ENCODE measurements at places on chromosomes 5 and 9.

DNA sequence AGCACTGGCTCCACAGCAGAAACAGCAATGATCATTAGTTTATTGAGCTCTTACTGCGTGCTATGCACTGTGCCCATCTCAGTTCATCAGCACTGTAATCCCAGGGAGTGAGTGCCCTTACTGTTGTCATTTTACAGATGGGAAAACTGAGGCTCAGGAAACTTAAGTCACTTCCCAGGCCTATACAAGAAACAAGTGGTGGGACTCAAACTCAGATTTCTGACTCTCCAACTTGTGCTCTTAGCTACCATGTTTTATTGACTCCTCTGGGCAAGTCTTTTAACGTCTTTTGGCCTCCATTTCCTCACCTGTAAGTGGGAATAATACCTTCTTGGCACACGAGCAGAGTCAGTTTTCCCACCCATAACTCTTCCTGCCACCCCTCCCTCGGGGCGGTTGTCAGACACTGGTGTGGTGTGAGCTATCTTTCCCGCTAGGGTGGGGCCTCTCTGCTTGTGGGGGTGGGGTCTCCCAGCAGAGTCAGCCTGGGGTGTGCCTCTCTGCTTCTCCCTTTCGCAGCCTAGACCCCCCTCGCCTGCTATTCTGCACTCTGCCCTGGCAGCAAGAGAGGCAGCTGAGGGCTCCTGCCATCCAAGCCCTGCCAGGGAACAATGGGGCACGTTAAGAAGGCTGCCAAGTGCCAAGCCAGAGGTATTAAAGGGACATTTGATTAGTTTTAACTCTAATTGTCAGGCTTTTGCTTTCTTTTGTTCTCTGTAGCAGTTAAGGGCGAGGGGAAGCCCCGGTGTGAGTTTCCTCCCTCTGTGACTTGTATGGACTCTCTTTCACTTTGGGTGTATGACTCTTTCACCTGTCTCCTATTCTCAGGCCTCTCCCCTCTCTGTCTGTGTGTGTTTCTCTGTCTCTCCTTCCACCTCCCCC is 12.1 kb downstream of the GALNT10 start:
- H3K36me3 ChIP-seq: peaks cover 2% of the 10 kb centered on the region
- H3K27me3 ChIP-seq: no peaks in the 10 kb centered on the region
- peaks cover 32% of the 10 kb centered on the region for H3K4me1 ChIP-seq
- no peak for DNase-seq

DNA sequence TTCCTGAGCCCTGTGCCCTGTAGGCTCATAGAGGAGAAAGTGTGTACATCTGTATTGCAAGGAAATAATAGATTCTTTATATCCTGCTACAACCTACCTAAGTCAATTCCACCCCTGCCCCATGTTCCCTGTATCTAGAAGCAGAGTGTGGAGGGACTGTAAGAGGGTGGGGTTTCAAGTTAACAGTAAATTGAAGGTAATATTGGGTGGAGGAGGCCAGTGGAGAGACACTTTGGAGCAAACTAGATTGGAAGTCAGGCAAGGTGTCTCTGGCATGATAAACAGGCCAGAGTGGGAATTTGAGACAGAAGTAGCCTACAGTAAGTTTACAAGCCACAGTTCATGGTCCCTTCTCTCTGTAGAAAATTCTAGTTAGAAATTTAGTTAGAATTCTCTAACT is 2.3 kb upstream of the HEMGN start:
- no peak overlapping the region for H3K4me3 ChIP-seq
- DNase-seq: no peak
- H3K36me3 ChIP-seq: no peaks in the 10 kb centered on the region

GRCh38 chr5:112119969-112120368 is 299.1 kb downstream of the EPB41L4A start:
- H3K4me3 ChIP-seq: no peak overlapping the region
- H3K4me1 ChIP-seq: no peaks in the 10 kb centered on the region
- no peak for DNase-seq
- no peak overlapping the region for H3K27ac ChIP-seq
- H3K27me3 ChIP-seq: no peaks in the 10 kb centered on the region

DNA sequence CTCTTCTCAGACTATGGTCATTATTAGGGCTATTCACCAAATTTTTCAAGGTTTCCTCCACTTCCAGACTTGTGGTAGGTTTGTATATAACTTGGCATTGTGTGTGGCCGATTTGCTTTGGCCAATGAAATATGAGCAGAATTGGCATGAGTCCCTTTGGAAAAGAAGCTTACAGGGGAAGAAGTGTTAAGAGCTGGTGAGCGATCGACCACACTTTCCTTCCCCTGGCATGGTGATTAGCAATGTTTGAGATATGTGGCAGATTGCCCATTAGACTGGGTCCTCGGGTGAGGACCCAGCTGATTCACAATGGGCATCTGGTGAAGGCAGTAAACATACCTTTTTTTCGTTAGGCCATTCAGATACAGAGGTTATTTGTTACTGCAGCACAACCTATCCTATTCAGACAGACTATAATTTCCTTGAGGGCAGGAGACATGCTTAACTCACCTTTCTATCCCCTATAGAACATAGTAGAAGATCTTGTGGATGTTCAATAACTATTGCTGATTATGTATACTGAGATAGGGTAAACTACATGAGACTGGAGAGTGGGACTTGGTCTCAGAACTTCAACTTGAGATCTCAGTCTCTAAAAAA is 62.8 kb upstream of the KLF9 start:
- H3K4me1 ChIP-seq: peaks cover 22% of the 10 kb centered on the region
- H3K27me3 ChIP-seq: no peaks in the 10 kb centered on the region
- peak; percentile 55 for DNase-seq
- no peak overlapping the region for H3K4me3 ChIP-seq
- H3K27ac ChIP-seq: no peak overlapping the region

- H3K27ac ChIP-seq: peak overlapping the region; percentile 63
- no peak overlapping the region for H3K4me3 ChIP-seq
- DNase-seq: peak; percentile 43
Observed at GRCh38 chr5:156400231-156400986, 73.4 kb downstream of the SGCD start.

- H3K4me3 ChIP-seq: peak overlapping the region; percentile 72
- H3K27ac ChIP-seq: peak overlapping the region; percentile 95
- no peak for DNase-seq
- H3K27me3 ChIP-seq: no peaks in the 10 kb centered on the region
Observed at GRCh38 chr5:91379246-91379913, 3.7 kb downstream of the ARRDC3 start.

GRCh38 chr5:56819060-56819881 is 3.9 kb downstream of the MAP3K1 start:
- H3K36me3 ChIP-seq: no peaks in the 10 kb centered on the region
- no peak for DNase-seq

DNA sequence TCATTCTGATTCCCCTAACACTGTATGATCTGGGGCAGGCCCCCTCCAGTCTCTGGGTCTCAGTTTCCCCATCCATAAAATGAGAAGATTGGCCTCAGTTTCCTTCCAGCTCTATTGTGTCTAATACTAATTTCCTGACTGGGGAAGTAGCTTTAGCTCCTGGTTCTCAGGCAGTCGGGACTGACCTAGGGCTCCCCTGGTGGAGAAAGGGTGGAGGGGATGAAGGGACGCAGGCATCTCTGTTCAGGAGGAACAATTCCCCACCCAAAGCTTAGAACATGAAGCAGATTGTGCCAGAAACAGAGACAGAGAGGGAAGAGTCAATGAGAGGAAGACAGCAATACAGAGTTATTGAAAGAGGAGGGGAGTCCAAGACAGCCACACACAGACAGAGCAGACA is 14.2 kb upstream of the PTGS1 start:
- H3K27me3 ChIP-seq: no peaks in the 10 kb centered on the region
- no peaks in the 10 kb centered on the region for H3K36me3 ChIP-seq
- peaks cover 12% of the 10 kb centered on the region for H3K4me1 ChIP-seq
- DNase-seq: no peak
- H3K27ac ChIP-seq: no peak overlapping the region

- peak overlapping the region; percentile 96 for H3K4me3 ChIP-seq
- DNase-seq: no peak
- H3K36me3 ChIP-seq: peaks cover 13% of the 10 kb centered on the region
- H3K27ac ChIP-seq: peak overlapping the region; percentile 80
- H3K27me3 ChIP-seq: no peaks in the 10 kb centered on the region
- H3K4me1 ChIP-seq: peaks cover 14% of the 10 kb centered on the region
Observed at GRCh38 chr9:129036923-129037766, 719 bp downstream of the MIGA2 start.

DNA sequence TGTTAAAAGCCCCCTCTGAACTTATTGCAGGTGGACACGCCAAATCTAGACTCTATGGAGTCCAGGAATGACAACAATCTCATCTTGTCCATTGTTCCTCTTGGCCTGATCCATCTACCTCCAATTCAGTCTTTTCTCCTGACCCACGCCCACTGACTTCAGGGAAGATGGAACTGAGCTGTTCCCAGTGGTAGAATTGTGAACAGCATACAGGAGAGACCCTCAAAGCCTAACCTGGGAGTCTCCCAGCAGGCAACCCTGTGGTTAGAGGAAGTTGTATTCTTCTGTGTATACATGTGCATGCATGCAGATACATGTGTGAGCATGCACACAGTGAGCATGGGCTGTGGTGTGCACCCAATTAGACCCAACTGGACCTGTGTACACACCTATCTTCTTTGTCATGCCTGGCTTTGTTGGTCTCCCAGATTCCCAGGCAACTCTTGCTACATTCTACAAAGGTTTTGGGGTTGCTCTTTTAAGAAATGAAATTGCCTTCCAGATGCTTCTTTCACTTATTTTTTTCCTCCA is 286.0 kb downstream of the ZSWIM6 start:
- H3K36me3 ChIP-seq: no peaks in the 10 kb centered on the region
- no peak overlapping the region for H3K4me3 ChIP-seq
- DNase-seq: no peak
- no peaks in the 10 kb centered on the region for H3K4me1 ChIP-seq
- H3K27ac ChIP-seq: no peak overlapping the region

DNA sequence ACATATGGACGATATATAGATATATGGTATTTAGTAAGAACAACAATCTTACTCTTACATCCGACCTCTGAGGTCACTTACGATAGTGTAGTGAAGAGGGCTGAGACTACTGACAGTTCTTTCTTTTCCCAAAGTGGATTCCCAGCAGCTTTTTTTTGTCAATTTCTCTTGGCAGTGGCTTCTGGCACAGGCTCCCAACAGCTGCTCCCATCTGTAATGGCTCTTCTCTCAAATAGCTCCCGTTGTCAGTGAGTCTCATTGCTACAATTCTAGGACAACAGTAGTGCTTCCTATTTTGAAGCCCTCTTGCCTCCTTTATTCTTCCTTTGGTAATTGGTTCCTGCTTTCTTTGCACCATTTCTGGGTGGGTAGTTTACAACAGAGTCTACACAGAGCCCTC is 68.4 kb downstream of the SLC25A46 start:
- H3K4me3 ChIP-seq: no peak overlapping the region
- no peaks in the 10 kb centered on the region for H3K36me3 ChIP-seq

DNA sequence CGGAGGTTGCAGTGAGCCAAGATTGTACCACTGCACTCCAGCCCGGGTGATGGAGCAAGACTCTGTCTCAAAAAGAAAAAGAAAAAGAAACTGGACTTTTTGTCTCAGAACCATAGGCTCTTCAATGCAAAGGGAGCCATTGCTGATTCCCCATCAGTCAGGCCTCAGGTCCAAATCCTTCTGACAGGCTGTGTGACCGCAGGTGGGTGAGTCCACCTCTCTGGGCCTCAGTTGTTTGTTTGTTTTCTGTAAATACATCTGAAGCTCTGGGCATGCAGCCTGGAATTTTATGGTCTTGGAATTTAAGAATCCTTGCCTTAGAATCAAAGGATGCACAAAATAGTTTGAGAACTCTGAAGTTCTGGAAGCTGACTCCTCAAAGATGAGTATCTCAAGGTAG is 21.1 kb upstream of the TOR2A start:
- no peak overlapping the region for H3K27ac ChIP-seq
- no peaks in the 10 kb centered on the region for H3K36me3 ChIP-seq
- DNase-seq: no peak

- H3K27ac ChIP-seq: no peak overlapping the region
- H3K36me3 ChIP-seq: no peaks in the 10 kb centered on the region
Observed at GRCh38 chr9:69916950-69917349, 96.3 kb downstream of the CFAP95 start.

GRCh38 chr5:61572959-61573358 is 240.9 kb downstream of the ZSWIM6 start:
- peaks cover under 1% of the 10 kb centered on the region for H3K27me3 ChIP-seq
- no peak overlapping the region for H3K27ac ChIP-seq
- DNase-seq: no peak
- no peaks in the 10 kb centered on the region for H3K36me3 ChIP-seq

GRCh38 chr9:84349671-84350070 is 9.1 kb upstream of the SLC28A3 start:
- peaks cover 2% of the 10 kb centered on the region for H3K27me3 ChIP-seq
- no peak for DNase-seq
- H3K36me3 ChIP-seq: no peaks in the 10 kb centered on the region
- H3K27ac ChIP-seq: no peak overlapping the region
- no peaks in the 10 kb centered on the region for H3K4me1 ChIP-seq

GRCh38 chr9:78871452-78872331 is 574.8 kb downstream of the PSAT1 start:
- H3K4me3 ChIP-seq: no peak overlapping the region
- no peaks in the 10 kb centered on the region for H3K27me3 ChIP-seq
- peak; percentile 95 for DNase-seq
- H3K4me1 ChIP-seq: peaks cover 7% of the 10 kb centered on the region

GRCh38 chr9:136001231-136001630 is 40.1 kb upstream of the UBAC1 start:
- no peaks in the 10 kb centered on the region for H3K27me3 ChIP-seq
- no peaks in the 10 kb centered on the region for H3K36me3 ChIP-seq
- no peak overlapping the region for H3K27ac ChIP-seq
- H3K4me1 ChIP-seq: peaks cover 6% of the 10 kb centered on the region

DNA sequence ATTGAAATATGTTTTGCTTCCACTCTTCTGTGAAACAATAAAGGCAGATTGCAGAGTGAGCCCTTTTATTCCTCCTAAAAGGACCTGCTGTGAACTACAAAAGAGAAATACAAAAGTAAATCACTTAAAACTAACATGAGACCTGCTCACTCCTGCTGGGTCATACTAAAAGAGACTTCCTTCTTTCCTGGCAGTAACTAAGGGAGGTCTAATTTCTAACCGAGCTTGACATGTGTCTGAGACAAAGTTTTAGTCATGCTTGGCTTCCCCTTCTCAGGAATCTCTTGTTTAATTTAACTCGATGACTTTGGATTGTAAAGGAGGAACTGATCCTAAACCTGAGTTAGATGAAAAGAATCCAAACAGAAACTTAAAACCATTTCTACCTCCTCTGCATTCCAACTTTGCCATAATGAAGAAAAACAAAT is 86.4 kb upstream of the CDH6 start:
- no peaks in the 10 kb centered on the region for H3K36me3 ChIP-seq
- DNase-seq: peak; percentile 90
- peak overlapping the region; percentile 8 for H3K27ac ChIP-seq
- H3K4me1 ChIP-seq: peaks cover 12% of the 10 kb centered on the region
- no peaks in the 10 kb centered on the region for H3K27me3 ChIP-seq

DNA sequence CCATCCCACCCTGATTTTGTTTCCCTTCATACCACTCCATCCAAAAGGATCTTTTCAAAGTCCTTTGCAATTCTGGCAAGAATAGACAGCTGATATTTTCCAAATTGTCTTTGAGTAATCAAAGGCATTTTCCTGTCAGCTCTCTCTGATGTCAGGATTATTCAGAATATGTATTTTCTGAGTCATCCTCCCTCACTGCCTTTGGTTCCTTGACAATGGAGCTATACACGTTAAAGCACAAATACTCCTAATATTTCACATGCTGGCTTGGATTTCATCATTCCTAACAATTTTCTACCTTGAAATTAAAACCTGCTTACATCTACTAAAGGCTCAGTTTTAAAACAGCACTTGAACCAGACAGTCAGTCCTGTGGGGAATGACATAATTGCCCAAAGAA is 379.4 kb downstream of the GADD45G start:
- H3K4me1 ChIP-seq: no peaks in the 10 kb centered on the region
- H3K4me3 ChIP-seq: no peak overlapping the region
- peak; percentile 51 for DNase-seq

- DNase-seq: peak; percentile 16
- no peaks in the 10 kb centered on the region for H3K27me3 ChIP-seq
- no peak overlapping the region for H3K27ac ChIP-seq
- H3K4me3 ChIP-seq: no peak overlapping the region
Observed at GRCh38 chr5:105506692-105507277, 1944.2 kb upstream of the NUDT12 start.

All from IMR-90 (cell line).